Esophagus muscularis mucosa (tissue), 4 donors: ENCODE measurements at places on chromosomes 2 and 18.

DNA sequence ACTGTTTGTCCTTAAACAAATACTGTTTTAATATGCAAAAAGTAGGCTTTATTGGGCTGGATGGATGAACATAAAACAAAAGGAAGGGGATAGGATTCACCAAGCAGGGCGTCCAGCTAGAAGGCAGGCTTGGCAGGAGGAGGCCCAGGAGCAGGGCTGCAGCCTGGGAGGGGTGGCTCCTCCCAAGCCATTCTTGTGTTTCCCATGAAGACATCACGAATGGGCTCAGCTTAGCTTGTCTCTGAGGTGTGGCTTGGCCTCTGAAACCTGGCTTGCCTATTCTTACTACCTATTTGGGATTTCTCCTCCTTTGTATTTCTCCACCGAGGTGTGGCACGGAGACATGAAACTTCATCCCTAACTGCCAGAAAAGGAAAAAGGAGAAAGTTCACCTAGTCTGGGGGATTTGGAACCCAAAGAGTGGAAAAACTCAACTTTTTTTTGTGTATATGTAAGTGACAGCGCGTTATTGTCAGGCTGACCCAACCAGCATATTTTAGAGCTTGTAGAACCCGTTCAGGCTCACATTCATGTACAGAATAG lies 481.9 kb upstream of the SPRED2 start:
- DNase-seq = no peak

DNA sequence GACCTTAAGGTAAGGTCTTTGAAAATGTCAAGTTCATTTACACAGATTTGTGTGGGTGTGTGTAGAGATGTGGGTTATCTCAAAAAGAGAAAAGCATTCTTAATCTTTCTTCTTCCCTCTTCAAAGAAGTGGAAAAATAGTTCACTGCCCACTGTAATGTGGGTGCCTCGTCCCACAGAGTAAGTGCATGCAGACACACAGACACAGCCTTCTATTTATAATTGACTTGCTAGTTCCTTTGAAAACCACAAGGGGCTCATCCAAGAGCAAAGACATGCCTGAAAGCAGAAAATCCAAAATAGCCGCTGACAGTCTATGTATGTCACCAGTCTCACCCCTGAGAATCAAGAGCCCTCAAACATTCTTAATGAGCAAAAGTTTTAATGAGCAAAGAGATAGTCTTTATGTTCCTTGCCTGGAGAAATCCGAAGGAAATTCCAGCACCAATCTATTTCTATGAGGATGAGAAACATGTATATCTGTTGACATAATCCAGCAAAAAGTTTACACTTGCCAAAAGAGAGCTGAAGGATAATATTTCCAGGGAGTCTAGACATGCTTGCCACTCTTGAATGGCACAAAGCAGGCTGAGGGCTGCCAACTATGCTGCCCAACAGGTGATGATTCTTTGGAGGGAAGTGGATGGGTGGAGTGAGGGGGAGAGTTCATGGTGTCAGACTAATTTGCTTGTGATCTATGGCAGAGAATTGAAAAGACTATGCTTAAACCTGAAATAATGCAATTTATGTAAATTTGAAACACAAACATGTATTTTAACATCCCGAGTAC lies 93.9 kb downstream of the ACVR1 start:
- DNase-seq = no peak

DNA sequence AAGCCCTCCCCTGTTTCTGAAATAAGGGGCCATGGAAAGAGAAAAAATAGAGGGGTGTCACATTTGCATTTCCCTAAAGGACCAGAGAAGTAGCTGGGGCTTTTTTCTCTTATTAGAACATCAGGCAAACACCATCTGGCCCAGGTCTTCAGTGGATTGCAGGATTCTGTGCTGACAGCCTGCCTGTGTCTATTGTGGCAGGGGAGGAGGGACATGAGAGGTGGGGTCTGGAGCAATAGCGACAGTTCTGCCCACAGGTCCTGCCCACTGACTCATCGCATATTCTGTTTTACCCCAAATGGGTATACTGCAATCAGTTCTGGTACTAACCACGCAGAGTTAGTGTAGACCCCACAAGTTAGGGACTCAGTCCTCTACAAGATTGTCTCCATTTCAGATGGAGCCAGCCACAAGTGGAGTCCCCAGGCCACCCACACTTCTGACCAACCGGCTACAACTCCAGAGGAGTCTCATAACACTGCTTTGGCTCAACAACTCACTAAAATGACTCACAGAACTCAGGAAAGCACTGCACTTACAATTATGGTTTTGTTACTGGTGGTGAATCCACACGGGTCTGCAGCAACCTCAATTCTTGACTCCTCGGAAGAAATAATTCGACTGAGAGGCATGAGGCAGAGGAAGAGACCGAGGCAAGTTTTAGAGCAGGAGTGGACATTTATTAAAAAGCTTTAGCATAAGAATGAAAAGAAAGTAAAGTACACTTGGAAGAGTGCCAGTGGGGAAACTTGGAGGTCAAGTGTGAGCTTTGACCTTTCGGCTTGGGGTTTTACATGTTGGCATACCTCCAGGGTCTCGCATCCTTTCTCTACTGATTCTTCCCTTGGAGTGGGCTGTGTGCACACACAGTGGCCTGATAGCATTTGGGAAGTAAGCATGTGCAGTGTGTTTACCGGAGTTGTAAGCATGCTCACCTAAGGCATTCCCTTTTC lies 146.4 kb upstream of the SPATS2L start:
- DNase-seq = peak; percentile 81

GRCh38 chr2:36060133-36060532 lies 295.4 kb upstream of the CRIM1 start:
- no peak for DNase-seq

GRCh38 chr2:221153226-221153625 lies 418.9 kb downstream of the EPHA4 start:
- DNase-seq = no peak

GRCh38 chr2:135140606-135141005 lies 88.5 kb downstream of the RAB3GAP1 start:
- DNase-seq = no peak

- no peak for DNase-seq
Observed at GRCh38 chr2:226020956-226021355, 621.4 kb downstream of the NYAP2 start.

GRCh38 chr2:154623819-154624218 lies 74.7 kb upstream of the KCNJ3 start:
- no peak for DNase-seq

GRCh38 chr2:19733390-19733789 lies 168.4 kb downstream of the TTC32 start:
- DNase-seq = no peak

- peak; percentile 75 for DNase-seq
Observed at GRCh38 chr18:24726727-24727492, 266.5 kb downstream of the HRH4 start.

DNA sequence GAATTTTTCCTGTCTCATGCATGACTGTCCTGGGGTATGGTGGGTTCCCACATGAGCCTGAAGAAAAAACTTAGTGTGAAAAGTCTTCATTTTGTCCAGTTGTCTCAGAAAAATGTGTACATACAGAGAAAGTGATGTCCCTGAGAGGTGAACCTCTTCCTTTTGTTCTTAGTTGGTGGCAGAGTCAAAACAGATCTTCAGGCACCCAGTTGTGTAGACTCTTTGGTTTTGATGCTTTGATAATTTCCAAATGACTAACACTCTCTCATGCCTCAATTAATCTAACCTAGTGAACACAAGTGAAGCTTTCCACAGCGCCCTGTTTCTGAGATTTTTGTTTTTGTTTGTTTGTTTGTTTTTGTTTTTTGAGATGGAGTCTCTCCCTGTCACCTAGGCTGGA lies 273.5 kb downstream of the PIK3C3 start:
- no peak for DNase-seq

DNA sequence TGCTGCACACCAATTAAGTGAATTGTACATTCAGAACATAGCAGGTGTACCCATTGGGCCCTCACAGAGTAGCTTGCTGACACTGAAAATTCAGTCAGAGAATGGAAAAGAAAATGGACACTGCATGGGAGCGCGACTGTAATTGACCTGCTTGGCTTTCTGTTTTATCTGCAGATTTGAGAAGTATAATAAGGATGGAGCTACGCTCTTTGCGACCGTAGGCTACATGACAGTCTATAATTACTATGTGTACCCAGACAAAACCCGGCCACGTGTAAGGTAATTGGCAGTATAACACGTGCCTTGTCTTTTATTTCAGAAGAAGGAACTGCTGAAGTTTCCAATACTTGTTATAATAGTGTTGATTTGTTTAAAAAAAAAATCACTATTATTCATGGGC lies 33.5 kb upstream of the METAP1D start:
- no peak for DNase-seq

GRCh38 chr2:183149489-183149888 lies 25.2 kb downstream of the NUP35 start:
- no peak for DNase-seq

- no peak for DNase-seq
Observed at GRCh38 chr2:223737207-223737606, 100.2 kb downstream of the AP1S3 start.

- no peak for DNase-seq
Observed at GRCh38 chr2:9158786-9159779, 47.5 kb upstream of the ASAP2 start.
